ENCODE measurements at places on chromosomes 13 and 19.

GRCh38 chr13:31191748-31192147 is 8.0 kb upstream of the B3GLCT start:
- no peak for DNase-seq

GRCh38 chr13:20728579-20729311 is 25.2 kb downstream of the IL17D start:
- no peak for DNase-seq

- peak; percentile 88 for DNase-seq
Measured at GRCh38 chr13:111006506-111007031, 91.7 kb upstream of the ANKRD10 start.

DNA sequence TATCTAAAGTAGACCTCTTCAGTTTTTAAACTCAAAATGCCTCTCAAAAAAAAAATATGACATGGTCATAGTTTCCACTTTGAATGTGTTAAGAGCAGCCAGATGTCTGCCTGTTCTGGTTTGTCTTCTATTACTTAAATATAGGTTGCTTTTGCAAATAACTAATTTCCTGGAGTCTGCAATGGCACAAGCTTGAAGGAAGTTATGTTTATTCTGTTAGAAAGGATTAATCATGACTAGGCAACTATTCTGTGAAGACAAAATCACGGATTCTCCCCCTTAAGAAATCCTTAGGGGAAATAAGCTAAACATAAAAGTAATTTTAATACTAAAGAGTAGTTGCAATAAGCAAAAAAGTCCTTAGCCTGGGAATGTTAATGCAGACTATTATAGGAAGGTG is 26.3 kb downstream of the SKA3 start:
- DNase-seq, result no peak

DNA sequence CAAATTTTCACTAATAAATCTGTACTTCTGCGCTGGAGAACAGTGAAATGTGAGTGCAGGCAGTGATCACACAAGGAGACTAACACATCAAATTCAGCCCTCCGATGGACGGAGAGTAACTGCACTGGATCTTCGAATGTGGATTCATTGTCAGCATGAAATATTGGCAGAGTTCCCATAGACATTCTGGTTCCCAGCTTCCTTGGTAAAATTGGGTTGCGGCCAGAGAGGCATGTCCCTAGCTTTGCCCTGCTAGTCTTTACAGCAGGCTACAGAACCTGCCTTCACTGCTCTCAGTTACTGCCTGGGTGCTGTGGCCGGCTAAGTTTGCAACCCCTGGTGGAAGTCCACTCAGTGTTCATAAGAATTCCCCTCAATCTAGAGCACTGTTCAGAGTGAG is 32.3 kb upstream of the UQCRFS1 start:
- peak; percentile 26 for DNase-seq

DNA sequence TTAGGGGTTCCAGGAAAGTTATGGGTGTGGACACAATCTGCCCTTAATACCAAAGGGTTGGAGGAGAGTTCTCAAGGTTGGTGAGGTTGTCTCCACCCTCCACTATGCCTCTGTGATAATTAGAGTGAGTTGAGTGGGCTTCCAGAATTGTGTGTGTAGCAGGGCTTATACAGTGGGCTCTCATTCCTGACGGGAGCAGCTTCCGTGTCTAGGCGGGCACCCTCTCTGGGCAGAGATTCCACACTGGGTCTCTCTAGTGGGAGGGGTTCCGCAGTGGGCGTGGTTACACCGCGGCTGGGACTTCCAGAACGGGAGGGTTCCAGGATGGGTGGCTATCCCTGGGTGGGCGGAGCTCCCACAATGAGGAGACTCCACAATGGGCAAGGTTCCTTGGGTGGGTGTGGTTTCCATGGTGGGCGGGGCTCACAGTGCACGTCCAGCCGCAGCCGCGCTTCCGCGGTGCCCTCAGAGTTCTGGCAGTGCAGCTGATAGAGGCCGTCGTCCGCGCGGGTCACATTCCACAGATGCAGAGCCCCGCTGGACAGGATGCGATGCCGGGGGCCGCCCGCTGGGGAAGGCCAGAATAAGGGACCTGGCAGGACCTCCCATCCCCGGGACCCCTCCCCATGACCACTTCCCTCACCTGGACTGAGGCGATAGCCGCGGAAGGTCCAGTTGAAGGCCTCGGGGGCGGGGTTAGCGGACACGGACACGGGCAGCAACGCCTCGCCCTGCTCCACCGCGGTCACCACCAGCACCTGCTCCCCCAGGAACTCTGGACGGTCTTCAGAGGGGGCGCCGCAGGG is 8.4 kb downstream of the NPHS1 start:
- DNase-seq, result no peak

DNA sequence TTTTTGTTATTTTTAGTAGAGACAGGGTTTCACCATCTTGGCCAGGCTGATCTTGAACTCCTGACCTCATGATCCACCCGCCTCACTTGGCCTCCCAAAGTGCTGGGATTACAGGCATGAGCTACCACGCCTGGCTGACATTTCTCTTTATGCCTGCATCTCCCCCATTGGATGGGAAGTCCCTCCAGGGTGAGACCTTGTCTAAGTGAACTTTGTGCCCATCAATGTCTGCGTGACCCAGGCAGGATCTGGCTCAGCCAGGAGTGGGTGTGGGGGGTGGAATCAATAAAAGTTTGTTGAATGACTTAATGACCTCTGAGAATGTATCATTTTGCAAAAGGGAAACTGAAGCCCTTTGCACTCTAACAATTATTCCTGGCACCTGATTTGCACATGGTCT is 1.8 kb upstream of the ARRDC5 start:
- no peak for DNase-seq

- DNase-seq, result no peak
Measured at GRCh38 chr13:95378603-95379002, 77.4 kb upstream of the ABCC4 start.

DNA sequence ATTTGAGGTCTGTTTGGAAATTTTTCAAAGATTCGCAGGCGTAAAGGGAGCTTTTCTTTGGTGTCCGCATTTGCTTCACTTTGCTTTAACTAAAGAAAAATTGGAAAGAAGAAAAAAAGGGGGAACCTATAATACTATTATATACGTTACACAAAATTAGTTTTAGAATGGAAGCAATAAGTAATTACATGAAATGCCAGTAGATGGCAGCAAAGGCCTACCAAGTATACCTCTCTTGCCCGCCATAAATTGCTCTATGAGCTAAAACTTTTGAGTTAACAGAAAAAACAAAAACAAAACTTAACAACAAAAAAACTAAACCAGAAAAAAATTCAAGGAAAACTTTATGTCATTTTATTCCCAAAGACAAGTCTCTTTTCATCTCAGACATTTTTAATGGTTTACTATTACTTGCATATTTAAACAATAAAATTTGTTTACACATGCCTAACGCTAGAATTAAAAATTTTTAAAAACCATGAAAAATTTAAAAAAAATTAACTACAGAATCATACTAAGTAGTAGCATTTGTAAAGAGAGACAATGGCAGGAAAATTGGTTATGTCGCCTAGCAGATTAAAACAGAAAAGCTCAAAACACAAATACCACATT is 271.4 kb downstream of the NALCN start:
- DNase-seq, result peak; percentile 72

DNA sequence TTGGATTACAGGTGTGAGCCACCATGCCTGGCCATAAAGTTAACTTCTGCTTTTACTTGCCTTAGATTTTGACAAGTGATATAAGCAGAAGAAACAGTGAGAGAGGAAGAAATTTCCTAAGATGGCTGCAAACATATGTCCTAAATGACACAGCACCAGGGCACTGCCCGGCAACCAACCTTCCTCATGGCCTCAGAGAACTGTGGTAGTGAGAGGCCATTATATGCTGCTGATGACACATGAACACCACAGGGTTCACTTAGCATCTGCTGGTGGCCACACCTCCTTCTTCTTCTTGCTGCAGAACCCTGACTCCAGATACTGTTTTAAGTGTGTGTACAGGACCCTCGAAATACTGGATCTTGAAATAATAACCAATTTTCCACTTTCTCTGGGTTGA is 88.2 kb downstream of the KCTD12 start:
- DNase-seq, result no peak

DNA sequence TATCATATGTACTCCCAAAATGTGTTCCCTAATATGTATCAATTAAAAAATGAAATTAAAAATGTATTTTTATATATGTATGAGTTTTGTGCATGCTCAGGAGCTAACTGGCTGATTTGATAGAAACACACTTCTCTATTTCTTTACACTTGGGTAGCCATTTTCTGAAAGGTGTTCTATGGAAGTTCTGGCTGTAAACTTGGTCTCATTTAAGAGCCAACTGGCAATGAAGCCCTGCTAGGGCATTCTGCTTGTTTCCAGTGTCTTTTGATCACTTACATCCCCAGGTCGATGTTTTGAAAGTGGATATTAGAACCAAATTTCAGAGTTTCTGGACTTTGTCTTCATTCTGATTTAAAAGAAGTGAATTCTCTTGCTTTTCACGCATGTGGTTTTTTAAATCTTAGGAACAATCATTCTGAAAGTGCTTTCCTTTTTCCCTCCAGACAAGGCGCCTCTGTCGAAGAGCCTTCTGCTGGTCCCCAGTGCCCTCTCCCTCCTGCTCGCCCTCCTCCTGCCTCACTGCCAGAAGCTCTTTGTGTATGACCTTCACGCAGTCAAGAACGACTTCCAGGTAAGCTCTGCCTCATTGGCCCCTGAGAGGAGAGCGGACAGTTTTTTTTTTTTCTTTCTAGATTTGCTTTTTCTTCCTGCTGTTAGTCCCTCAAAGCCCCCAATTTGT is 20.1 kb downstream of the GPR18 start:
- DNase-seq, result no peak

GRCh38 chr13:47144782-47145181 is 247.9 kb upstream of the HTR2A start:
- DNase-seq, result no peak

DNA sequence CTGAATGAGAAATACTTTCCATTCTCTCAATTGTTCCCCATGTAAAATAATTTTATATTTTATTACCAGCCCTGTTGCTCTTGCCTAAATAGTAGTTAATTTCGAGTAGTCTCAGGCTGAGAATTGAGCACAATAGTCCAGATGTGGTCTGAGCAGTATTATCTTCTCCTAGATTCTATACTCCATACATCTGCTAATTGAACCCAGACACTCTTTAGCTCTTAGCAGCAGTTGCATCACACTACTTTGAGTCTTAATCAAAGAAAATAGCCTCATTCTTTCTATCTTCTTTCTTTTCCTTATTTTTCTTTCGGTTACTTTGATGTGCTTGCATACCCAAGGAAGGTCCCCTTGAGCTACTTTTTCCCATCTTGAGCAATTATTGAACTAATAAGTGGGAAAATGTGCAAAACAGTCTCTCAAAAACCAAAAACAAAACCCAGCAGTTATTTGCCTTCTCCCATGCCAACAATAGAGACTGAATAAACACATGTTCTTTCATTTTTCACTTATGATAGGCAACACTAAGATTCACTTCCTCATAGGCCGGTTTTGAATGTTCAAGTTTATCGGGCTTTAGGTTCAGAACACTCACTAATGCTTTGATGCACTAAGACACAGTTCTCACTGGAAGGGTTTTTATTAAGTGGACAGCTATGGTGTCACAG is 204.5 kb downstream of the POU4F1 start:
- DNase-seq, result no peak

DNA sequence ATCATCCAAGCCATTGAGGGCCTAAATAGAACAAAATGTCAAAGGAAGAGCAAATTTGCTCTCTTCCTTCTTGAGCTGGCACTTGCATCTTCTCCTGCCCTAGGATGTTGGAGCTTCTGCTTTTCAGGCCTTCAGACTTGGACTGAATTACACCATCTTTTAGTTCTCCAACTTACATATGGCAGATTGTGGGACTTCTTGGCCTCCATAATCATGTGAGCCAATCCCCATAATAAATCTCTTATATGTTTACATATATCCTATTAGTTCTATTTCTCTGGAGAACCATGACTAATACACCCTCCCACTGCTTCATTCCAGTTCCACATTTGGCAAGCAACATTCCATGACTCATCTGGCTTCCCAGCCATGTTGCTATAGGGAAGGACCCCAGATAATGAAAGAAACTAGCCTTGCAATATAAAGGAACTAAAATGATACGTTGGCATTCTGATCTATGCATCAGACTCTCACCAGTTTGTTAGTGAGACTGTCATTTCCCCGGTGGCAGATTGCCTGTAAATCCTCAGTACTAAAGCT is 11.0 kb upstream of the ACOD1 start:
- DNase-seq, result no peak

DNA sequence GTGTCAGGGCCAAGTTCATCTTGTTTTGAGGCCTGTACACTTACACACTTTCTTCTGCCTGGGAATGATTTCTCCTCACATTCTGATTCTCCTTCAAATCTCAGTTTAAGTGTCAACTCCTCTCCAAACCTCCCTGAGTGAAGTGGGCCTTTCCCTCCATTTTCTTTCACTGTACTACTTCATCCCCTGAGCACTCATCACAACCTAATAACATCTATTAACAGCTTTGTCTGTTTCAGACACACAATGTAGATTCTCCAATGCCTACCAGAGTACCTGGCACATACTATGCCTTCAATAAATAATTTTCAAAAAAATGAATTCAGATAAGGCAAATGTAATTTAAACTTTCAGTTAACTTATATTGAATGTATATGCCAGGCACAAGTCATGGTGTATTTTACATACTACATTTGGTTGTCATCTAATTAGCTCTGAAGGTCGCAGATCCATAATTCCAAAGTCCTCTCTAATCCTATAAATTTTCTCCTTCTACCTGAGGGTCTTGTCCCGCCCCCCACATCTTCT is 357 bp upstream of the COG6 start:
- DNase-seq, result no peak

- DNase-seq, result peak; percentile 56
Measured at GRCh38 chr13:25727810-25728209, 324.0 kb downstream of the SHISA2 start.

- no peak for DNase-seq
Measured at GRCh38 chr19:32619051-32619685, 38.2 kb downstream of the PDCD5 start.

DNA sequence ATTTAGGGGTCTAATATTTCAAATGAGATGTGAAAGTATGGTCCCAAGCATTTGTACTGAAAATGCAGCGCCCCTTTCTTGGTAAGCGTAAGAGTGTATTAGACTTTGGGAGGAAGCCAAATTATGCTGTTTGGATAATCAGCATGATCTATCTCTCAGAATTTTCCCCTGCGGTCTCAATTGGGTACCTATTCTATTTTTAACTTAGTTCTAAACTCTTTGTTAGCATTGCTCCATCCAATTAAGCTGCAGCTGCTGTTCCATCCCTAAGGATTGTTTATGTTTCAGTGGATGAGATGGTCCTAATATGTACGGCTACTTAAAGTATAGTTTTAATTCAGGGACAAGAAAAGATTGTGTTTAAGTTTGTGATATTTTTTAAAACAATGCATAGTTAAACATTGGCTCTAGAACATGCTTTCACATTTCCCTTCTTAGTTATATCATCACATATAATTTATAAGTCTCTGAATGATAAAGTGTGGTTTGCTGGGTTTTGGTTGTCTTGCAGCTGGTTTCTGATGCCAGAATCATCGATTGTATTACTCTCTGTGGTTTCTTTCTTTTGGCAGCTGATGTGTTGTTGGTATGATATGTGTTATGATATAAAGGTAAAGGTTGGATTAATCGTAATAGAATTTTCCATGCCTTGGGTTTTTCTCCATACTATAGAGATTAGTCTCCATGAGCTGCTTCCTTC is 15.0 kb downstream of the POLR1D start:
- peak; percentile 11 for DNase-seq

- DNase-seq, result no peak
Measured at GRCh38 chr19:52689843-52690368, 44.9 kb downstream of the ZNF611 start.

Data from NCI-H1092 treated with DMSO at 0.1 percent for 48 hours (cell line).